HuH-7 (cell line): ENCODE measurements at places on chromosomes 12 and 14.

GRCh38 chr14:50055461-50056228 is 60.7 kb downstream of the VCPKMT start:
- DNase-seq = no peak

DNA sequence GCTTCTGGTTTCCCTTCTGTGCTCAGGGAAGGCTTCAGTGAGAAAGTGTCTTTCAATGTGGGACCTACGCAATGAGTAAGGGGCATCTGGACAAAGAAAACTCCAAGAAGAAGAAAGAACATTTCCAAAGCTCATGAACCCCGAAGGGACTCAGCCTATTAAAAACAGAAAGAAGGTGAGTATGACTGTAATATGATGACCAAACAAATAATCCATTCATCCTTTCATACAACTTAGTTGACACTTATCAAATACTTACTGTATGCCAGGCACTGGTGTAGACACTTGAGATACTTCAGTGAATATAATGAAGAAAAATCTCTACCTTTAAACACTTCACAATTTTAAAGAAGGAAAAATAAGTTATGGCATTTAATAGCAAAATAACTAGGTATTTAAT is 1054.2 kb upstream of the FOXG1 start:
- DNase-seq = no peak

- DNase-seq = peak; percentile 62
Observed at GRCh38 chr12:75977952-75978671, 53.5 kb downstream of the PHLDA1 start.

DNA sequence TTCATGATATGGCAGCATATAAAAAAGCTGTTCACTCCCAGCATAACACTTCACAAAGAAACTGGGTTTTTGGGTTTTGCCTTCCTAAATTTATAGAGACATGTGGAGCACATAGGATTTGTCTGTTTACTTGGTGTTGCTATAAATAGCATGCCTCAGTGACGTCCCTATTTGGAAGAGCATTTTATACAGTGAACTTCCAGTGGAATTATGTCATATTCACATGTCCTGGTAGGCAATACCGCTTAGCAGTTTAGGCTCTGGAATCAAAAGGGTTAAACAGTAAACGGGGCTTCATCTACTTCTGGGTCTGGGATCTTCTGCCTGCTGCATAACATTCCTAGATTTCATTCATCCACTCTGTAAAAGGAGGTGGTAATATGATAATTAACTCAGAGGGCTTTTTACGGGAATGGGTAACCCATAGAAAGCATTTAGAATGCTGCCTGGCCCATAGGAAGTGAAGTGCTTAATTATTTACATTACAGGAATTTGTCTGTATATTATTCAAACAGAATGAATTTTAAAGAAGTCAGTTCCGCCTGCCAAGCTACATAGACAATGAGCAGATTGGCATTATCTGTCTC is 396.1 kb downstream of the TMTC2 start:
- no peak for DNase-seq

- DNase-seq = no peak
Observed at GRCh38 chr12:103350116-103350515, 145.7 kb downstream of the C12orf42 start.
